HuH-7.5 (cell line): ENCODE measurements at places on chromosomes 2 and 18.

GRCh38 chr2:231568098-231568784, 24.4 kb upstream of the TEX44 start:
- DNase-seq: no peak

GRCh38 chr18:8314124-8314523, 295.1 kb upstream of the RAB12 start:
- DNase-seq: no peak

GRCh38 chr2:10906926-10907625, 4.7 kb upstream of the KCNF1 start:
- no peak for DNase-seq

GRCh38 chr2:241130316-241130715, 19.0 kb downstream of the PASK start:
- DNase-seq: no peak

DNA sequence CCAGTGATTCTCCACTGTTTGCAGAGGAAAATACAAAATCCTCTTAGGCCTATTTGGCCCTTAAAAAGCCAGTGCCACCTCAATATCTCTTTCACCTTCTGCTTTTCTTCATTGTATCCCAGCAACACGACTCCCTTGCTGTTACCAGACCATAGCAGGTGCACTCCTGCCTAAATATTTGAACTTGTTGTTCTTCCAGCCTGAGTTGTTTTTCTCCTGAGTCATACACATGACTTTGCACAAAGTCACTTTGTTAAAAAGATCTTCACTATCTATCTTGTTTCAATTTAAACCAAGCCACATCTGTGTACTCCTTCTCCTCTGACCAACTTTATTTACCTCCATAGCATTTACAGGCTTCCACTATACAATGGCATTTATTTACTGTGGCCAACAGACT, 103.6 kb downstream of the LRRTM4 start:
- DNase-seq: no peak

DNA sequence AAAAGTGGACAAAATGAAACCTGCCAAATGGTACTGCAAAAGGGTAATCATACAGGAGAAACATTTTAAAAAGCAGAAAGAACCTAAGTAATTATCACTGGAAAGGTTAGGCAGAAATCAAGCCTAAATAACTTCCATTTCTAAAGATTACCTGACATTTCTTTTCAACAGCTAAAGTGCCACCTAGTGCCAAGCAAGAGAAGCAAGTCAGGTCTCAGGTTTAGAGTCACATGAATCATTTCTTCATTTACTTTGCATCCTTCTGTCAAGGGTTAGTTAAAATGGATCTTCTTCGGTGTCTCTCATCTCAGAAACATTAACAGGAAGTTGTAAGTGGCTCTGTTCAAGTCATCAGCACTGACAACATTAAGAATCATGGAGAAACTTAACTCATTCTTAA, 90.3 kb downstream of the AKAIN1 start:
- DNase-seq: no peak

DNA sequence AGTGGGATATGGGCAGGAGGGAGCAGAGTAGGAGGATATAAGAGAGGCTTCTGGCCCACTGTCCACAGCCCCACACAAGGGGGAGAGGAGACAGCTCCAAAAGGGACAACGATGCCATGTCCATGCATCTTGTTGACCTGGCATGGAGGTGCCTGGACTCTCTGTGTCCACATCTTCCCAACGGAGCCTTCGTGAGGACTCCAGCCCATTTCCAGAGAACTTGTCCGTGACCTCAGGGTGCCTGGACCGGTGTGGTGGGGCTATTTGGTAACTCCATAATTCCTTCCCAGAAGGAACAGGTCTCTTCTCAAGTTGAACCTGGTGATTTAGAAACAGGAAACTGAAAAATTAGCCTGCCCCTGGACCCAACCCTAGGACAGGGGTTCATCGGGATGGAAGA, 133.9 kb downstream of the CYP26B1 start:
- DNase-seq: no peak

DNA sequence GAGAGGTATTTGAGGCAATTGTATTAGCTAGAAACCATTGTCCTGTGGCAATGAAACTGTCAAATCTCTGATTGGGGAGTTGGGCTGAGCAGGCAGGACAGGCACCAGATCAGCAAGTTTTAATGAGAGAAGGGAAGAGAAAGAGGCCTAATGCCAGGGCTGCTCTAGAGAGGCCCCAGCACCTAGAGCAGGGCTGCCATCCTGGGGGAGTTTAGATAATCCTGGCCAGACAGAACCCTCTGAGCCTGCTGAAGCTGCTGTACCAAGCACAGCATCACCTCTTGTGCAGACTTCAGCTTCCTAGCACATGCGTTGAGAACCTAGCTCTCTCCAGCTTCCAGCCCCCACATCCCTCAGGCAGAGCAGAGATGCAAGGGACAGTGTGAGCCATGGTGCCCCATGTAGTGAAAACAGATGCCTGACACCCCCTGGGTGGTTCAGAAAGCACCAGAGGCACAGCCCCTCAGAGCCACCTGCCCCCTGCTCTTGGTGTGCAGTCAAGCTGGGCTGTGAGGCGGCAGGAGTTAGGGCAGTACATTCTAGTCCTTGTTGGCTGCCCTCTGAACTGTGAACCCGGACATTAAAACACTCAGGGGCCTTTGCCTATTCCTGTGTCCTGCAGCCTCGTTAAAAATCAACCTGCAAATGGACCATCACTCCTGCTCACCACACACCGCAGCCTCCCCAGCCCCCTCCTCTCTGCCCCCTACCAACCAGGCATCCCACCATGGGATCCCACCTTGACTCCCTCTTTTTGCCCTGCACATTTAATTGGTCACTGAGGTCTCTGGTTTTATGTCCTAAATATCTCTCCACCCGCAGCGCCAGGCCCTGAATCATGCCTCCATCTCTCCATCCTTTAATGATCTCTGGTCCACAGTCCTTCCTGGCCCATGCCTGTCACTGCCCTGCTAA, 52.7 kb downstream of the ADD2 start:
- DNase-seq: no peak

- no peak for DNase-seq
These were observed 7.6 kb upstream of the SNED1 start for GRCh38 chr2:240990726-240991377.

GRCh38 chr2:27737676-27738348, 33.7 kb upstream of the MRPL33 start:
- DNase-seq: peak; percentile 63

DNA sequence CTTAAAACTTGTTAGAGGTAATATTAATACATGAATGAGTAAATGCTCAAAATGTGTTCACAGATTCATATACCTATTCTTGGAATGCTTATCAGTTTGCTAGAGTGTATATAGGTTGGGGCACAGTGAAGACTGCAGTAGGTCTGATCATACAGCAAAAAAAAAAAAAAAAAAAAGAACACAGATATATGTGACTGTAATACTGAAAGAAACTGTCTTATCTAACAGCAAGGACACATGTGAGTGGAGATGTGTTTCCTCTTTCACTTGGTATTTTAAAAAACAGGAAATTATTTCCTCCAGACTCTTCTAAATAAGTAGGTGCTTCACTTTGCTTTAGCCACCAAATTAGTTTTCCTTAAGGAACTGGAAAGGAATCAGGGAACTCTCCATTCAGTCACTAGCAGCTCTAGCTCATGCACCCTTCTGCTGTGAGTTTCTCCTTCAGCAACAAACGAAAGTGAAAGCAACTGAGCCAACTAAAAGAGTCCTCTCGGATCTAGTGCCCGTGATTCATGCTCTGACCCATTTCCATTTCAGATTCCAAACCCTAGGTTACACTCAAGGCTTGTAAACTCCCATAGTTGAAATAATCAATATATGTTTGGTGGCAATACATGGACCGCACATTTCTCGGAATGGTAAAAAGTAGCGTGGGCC, 98.5 kb downstream of the DSEL start:
- peak; percentile 7 for DNase-seq

GRCh38 chr18:23998820-23999219, 15.7 kb upstream of the TTC39C start:
- no peak for DNase-seq

DNA sequence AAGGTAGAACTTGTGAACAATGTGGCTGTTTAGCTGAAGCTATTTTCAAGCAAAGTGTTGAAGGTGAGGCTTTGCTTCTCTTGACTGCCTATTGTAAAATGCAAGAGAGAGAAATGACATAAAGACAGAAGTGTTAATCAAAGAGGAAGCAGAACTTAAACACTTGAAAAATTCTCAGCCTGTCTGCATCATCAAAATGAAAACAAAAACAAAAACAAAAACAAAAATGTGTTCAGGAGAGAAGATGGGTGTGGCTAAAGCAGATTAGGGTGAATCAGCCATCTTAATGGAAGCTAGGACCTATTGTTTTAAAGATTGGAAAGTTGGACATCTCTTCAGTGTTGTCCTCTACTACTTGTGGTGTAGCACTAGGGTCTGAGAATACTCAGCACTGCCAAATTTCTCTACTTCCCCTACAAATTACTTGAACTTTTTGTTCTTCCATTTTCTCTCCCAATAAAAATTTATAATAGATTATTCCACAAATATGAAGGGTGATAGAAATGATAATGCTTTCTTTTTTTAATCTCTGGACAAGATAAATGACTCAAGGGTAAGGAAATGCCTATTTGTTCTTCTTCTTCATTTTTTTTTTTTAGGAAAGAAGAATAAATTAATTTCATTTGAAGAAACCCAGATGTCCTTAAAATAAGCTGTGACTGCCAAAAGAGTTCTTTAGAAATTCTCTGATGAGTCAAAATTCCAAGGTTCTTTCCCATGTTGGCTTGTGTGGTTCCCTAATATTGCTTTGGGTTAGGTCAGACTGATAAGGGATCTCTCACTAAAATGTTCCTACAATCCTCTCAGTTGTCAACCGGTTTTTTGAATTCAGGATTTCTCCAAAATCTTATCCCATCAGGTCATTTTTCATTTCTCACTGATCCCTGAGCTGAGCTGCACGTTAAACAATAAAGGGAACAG, 571.2 kb upstream of the ZEB2 start:
- DNase-seq: no peak

DNA sequence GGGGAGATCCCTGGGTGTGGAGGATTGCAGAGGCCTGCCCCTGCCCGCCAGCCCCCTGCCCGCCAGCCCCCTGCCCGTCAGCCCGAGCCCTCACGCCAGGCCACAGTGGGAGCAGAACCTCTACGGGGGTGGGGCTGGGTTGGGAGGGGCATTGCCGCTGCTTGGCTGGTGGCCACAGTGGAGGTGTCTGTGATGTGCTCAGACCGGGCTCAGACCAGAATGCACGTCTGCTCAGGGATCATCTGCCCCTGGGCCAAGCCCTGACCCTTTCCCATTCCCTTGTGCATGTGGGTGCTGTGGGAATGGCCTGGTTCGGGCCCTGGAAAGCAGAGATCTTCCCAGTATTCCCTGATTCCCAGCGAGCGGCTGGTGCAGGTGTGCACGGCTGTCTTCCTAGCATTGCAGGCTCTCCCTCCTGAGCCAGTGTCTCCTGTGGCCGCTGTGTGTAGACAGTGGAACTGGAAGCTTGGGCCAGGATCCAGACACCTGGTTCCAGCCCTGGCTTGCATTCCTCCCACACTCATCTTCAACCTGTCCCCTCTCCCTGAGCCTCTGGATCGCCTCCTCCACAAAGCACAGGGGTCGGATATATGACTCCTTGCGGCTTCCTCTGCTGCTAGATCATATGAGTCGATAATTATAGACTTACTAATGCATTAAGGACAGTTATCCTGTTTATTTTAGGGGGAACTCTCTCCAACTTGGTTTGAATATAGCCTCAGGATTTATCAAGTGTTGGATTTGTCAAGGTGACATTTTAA, 161.6 kb downstream of the LDLRAD4 start:
- no peak for DNase-seq

- no peak for DNase-seq
These were observed 393.5 kb upstream of the NETO1 start for GRCh38 chr18:73261243-73261642.

DNA sequence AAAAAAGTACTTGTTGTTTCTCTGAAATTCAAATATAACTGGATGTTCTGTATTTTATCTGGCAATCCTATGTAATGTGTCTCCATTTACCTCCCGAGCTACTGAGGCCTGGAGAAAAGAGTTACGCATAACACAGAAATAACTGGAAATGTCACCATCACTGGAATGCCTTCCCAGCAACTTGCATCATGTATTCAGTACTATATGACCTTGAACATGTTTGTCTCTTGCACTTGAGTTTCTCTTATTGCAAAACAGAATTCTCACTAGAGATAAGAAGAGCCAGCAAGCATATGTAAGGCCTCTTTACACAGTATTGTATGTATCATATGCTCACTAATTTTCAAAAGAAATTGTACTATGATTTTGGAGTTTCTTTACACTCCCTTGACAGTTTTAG, 99.6 kb upstream of the CTAGE1 start:
- DNase-seq: peak; percentile 9

DNA sequence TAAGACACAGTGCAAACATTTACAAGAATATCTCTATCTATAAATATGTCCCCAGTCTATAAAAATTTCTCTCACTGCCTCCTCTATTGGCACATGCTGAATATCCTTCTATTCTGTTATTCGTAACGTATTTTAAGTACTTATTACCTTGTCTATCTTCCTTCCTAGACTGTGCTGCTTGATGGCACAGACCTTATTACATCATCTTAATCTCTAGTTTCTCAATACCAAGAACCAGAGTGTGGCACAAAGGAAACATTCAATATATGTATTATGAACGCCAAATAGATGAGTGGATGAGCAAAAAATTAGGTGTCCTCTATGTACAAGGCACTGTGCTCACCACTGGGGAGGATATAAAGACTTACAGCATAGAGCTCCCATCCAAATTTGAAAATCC, 282.8 kb downstream of the NBAS start:
- no peak for DNase-seq

- DNase-seq: no peak
These were observed 15.2 kb upstream of the TSPYL6 start for GRCh38 chr2:54271189-54271588.
